Neural progenitor cell (in vitro differentiated cells): ENCODE measurements at places on chromosomes 2 and 18. TPM values are rescaled to one million over a fixed set of nuclear protein-coding genes. Genes with fewer than 3 reads are reported as not detected.

TEKT4 gene
- not detected in 2 replicates for total RNA-seq

SALL3 gene
- total RNA-seq, result 27.7 and 36.5 TPM in 2 replicates

SLC4A5 gene
- total RNA-seq, result 1.7 and 2.0 TPM in 2 replicates

LRRTM1 gene
- 0.84 TPM in 1 of 2 replicates, not detected in the other for total RNA-seq

UNC80 gene
- total RNA-seq, result 0.93 and 1.9 TPM in 2 replicates

PPIG gene
- total RNA-seq, result 50.0 and 88.4 TPM in 2 replicates

TSPYL6 gene
- not detected in 2 replicates for total RNA-seq

PIAS2 gene
- total RNA-seq, result 26.4 and 39.4 TPM in 2 replicates

ECEL1 gene
- 0.84 and 3.8 TPM in 2 replicates for total RNA-seq

ZNF513 gene
- total RNA-seq, result 6.1 and 23.2 TPM in 2 replicates

GPR75 gene
- total RNA-seq, result 0.94 and 1.1 TPM in 2 replicates

GREB1 gene
- total RNA-seq, result 30.8 and 33.2 TPM in 2 replicates

DNA sequence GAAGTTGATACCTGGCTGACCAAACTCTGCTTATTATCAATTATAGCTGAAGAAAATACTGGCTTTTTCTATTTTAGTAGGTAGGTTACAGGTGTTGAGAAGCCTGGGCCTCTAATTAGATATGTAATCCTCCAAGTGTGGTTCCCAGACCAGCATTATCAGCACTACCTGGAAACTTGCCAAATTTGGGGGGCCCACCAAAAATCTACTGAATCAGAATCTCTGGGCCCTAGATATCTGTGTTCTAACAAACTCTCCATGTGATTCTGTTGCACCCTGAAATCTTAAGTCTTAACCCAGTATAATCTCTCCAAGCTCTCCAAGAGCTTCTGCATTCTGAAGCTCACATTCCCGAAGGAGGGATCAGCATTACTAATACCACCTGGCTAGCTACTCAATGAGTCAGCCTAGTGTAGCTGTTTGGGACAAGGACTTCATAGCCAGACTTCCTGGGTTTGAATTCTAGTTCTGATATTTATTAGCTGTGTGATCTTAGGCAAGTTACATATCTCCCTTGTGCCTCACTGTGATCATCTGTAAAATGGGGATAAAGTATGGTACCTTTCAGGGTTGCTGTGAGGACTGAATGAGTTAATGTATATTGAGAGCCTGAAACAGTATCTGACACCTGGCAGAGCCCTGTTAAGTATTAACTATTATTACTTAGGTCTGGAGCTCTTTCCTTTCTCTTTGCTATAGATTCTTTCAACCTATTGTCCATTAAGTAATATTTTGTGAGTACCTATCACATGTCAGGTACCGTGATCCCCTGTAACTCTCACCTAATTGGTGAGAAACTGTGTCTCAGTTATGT is 94.1 kb upstream of the CD302 start:
- no peak for DNase-seq

GRCh38 chr2:6656633-6657032 is 209.1 kb downstream of the CMPK2 start:
- DNase-seq, result no peak

- no peak for DNase-seq
Observed at GRCh38 chr2:120566331-120567035, 169.2 kb upstream of the GLI2 start.

DNA sequence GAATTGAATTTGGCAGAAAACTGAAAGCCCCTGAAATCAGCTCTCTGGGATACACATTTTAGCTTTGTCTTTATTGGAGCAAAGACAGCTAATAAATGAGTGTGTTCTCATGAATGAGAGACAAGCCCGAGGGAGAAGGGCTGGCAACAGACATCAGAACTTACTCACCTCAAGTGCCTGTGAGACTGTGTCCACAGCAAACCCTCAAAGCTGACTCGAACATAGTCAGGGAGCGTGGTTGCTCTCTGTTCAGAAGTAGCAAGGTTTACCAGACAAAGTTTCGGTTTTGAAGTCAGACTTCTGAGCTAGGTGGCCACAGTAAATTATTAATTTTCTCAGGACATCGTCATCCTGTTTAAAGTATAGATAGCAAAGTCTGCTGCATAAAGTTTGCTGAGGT is 207.9 kb downstream of the CMPK2 start:
- no peak for DNase-seq

- no peak for DNase-seq
Observed at GRCh38 chr2:166104773-166105172, 23.0 kb downstream of the SCN1A start.

DNA sequence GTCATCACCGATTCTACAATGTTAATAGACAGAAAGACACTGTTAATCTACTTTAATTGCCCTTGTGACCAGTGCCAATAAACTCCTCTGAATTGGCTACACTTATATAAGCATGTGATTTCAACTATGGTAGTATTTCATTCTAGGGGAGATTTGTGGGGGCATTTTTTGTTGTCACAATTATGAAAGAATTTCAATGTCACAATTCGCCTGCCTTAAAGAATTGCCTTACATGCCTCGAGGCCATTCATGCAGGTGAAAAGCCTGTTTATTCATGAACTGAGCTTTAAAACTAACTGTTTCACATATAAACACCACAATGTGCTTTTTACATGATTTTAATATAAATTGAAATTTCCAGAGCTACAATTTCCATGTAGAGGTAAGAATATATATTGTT is 162.8 kb downstream of the GCA start:
- no peak for DNase-seq

DNA sequence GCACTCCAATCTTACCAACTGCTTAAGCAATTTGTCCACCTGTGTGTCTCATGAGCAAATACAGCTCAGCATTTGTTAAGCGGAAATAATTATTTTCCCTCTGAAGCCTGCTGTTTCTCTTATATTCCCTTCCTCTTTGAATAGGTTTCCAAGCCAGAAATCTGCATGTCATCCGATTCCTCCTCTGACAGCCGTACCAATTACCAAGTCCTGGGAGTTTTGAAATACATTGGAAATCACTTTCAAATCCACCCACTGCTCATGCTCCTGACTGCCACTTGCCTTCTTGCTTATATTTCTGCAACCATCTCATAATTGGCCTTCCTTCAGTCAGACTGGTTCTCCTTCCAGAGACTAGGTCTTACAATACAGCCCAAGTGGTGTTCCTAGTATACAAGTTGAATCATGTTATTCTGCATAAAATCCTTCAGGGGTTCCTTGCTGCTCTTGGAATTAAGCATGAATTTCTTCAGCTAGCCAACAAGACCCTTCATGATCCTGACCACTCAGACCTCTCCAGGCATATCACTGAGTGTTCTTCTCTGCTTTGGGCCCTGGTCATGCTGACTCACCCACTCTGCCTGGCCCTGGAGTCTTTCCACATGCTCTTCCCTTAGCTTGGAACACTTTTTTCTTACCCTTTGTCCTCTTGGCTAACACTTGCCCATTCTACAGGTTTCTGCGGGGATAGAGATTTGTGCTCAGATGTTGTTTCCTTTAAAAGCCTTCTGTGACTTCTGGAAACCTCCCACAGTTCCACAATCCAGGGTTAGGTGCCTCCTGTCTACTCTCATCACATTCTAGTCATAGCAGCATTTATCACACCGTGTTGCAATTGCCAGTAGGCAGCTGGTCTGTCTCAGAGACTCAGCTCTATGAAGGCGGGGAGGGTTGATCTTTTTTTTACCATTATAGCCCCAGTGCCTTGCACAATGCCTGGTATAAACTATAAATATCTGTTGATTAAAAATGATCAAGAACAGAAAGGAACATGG is 157.6 kb downstream of the ARL6IP6 start:
- no peak for DNase-seq

- DNase-seq, result no peak
Observed at GRCh38 chr2:123693836-123694235, 331.3 kb upstream of the CNTNAP5 start.

GRCh38 chr2:134426721-134427120 is 172.8 kb downstream of the MGAT5 start:
- no peak for DNase-seq

DNA sequence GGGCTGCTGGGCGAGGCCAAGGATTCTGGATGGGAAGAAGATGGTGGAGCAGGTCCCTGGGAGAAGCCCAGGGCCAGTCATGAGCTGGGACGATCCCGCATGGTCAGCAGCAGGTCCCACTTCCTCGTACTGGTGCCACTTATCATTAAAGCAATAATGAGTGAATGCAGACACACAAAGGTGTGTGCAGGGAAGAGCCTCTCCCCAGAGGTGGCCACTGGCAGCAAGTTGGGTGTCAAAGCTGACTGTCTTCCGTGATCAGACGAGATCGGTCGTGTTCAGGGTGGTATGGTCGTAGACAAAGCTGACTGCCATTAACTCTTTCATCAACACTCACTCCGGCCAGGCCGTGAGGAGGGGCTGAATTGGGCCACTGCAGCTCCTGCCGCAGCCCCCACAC is 10.3 kb upstream of the ARHGEF4 start:
- no peak for DNase-seq

GRCh38 chr2:168640039-168640438 is 162.4 kb upstream of the NOSTRIN start:
- no peak for DNase-seq

GRCh38 chr18:36655074-36655473 is 173.7 kb downstream of the TPGS2 start:
- DNase-seq, result no peak

GRCh38 chr2:36351736-36352349 is 3.7 kb upstream of the CRIM1 start:
- peak; percentile 65 for DNase-seq

GRCh38 chr2:6309415-6310255 is 556.1 kb downstream of the CMPK2 start:
- no peak for DNase-seq

- DNase-seq, result no peak
Observed at GRCh38 chr2:173109253-173110188, 33.9 kb downstream of the MAP3K20 start.

GRCh38 chr18:75421656-75422055 is 5.8 kb downstream of the SMIM21 start:
- DNase-seq, result no peak

DNA sequence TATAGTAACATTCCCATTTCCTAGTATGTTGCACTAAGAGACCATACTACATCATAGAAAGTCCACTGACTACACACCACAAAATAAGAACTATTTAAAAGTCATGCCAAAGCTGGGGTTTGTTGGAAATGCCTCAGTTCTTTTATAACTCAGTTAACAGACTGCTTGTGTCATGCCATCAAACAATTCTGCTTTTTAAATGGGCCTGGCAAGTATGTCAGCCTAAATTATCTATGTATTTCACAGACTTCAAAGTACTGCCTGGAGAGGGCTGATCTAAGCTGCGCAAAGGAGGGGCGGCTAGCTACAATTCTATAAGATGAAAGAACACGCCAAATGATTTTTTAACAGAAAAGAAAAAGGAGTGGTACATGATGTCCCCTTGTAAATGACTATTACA is 49.6 kb downstream of the FARSB start:
- DNase-seq, result no peak

GRCh38 chr18:34661464-34662087 is 48.5 kb upstream of the DTNA start:
- peak; percentile 61 for DNase-seq

- DNase-seq, result peak; percentile 53
Observed at GRCh38 chr2:176164611-176165369, 7.7 kb downstream of the HOXD3 start.

DNA sequence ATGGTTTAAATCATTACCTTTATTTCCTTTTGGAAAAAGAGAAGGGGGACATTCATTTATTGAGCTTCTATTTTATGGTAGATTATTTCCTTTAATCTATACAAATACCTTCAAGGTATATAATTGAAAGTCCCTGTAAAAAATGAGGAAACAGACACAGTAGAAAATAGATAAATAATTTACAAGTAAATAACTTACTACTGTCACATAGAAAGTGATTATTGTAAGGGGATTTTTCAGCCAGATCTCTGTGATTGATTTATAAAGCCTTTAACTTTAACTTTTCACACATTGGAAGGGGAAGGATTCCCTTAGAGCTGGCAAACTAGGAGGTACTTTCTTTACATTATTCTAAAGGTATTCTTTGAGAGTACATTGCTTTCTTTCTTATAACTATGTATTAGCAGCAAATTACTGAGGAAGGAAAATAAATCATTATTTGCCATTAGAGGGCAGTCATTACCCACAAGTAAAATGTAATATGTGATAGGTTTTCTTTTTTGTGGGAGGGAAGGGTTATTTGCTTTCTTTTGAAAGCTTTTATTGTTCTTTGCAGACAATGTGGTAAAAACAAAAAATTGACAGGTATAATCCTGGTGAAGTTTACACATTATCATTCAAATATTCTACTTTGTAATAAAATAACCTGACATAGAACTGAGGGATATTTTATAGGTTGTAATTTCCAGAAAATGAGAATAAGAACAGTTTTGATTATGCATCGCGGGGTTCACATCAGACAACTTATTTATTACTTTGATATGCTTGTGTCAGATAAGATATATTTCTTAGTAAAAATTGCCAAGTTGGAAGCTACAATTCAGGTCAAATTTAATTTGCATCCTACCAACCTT is 24.8 kb upstream of the RPE start:
- peak; percentile 33 for DNase-seq

DNA sequence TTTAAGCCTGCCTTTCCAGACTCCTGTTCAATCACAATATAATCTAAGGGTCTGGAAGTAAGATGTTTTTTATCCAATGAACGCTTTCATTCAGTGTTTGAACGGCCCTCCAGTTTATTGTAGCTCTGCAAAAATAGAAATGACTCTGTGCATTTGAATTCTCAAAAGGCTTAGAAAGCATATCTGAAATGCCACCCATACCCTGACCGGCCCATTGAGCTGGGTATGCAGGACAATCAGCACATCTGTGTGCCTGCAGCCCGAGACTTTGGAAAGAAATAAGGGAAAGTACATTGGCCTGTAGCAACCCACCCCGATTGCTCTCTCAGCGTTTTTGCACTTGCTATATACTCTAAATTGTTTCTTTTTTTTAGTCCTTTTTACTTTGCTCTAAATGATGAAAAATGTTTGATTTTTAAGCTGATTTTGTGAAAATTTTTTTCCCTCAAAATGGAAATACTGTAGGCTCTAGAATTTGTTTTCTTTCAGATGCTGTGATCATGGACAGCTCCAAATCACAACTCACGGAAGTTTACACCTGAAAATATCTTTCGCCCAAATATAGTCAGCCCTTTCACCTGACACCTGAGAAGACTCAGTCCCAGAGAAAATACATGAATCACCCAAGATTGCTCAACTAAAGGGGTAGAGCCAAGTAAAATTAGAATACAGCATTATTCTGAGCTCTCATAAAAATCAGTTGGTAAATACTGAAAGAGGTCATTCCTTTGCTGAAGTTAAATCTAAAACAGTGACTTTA is 194.5 kb upstream of the SIX3 start:
- DNase-seq, result peak; percentile 31

- no peak for DNase-seq
Observed at GRCh38 chr2:16031848-16032159, 91.5 kb downstream of the MYCN start.

GRCh38 chr2:174722942-174723592 is 41.2 kb downstream of the CHRNA1 start:
- DNase-seq, result no peak
